Foreskin keratinocyte (primary cell): ENCODE measurements at places on chromosomes 7 and 10.

GRCh38 chr7:7816084-7816483 lies 97.7 kb upstream of the RPA3 start:
- no peak for DNase-seq

DNA sequence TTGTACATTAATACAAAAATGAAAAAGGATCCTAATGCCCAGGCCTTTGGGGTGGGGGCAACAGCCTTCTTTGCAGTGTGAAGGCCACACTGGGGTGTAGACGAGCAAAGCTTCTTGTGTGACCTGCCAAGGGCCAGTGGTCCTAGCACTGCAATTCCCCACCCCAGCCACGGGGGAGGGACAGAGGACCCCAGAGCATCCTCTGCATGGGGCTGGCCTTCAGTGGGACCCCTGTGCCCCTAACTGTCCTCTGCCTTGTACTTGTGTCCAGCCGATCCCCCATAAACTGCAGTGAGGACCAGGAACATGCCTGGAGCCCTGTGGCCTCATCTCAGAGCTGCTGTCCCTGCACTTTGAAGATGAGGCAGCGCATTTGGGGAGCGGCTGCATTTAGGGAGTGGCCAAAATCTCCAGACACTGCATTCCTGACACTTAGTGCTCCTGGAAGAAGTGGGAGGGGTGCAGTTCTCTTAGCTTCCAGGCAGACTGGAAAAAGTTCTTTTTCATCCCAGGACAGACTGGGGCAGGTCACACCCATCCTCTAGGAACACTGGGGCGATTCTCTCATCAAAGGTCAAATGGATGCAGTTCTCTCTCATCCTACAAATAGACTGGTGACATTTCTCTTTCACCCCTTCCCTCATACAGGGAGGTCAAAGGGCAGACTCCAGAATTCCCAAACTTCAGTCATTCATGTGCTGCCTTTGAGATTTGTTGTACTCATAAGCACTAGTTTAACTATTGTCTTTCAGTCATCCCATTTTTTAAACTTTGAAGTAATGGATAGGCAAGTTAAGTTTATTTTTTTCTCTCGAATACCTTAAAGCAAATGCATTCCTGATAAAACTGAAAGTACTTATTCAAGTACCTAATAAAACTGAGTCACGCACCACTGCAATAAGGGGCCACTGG lies 922 bp upstream of the MYO1G start:
- DNase-seq: no peak

GRCh38 chr10:17454161-17455014 lies at the start of gene ST8SIA6:
Gene ST8SIA6, minus strand, starts transcription at chr10:17454595. Its CDS starts 340 bp downstream, at chr10:17454255.
- DNase-seq: no peak

- DNase-seq: no peak
Measured at GRCh38 chr7:3738964-3739363, 437.9 kb downstream of the SDK1 start.

- no peak for DNase-seq
Measured at GRCh38 chr7:71795410-71795809, 616.7 kb downstream of the CALN1 start.

- DNase-seq: no peak
Measured at GRCh38 chr7:80766724-80767123, 128.3 kb downstream of the CD36 start.

- DNase-seq: no peak
Measured at GRCh38 chr10:120988751-120989150, 137.6 kb downstream of the WDR11 start.

- DNase-seq: peak; percentile 37
Measured at GRCh38 chr7:30671793-30672465, 10.3 kb downstream of the CRHR2 start.

- DNase-seq: no peak
Measured at GRCh38 chr10:2478656-2479055, 588.7 kb upstream of the PFKP start.

- no peak for DNase-seq
Measured at GRCh38 chr7:73703757-73704639, 15.5 kb downstream of the STX1A start.

DNA sequence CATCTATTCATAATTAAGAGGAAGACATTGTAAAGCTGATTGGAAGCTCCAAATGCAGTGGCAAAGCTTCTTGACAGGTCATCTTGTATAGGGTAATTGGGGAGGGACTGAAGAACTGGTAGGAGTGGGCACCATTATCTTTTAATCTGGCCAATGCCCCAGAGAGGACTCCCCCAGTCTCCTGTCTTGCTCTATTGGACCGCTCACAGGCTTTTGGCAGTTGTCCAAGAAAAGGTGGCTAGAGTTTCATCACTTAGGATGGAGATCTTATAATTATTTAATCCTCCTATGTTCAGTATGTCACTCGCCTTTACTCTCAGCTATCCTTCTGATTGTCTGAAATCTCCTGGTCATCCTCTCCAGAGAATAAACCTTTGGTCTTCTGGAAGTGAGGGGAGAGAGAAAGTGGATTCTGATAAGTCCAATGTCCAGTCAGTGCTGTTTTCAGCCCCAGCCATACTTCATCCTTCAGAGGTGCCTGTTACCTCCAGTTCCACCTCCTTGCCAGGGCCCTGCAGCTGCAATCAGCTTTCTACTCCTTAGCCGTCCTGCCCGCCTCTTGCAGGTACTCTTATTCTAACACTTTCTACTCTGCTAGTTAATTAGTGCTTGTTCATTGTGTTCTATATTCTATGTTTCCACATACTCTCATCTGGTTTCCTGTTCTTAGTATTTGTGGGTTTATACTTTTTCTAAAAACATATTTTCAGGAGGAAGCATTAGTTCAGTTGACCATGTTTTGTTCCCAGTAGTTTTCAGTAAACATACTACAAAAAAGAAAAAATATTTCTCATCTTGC lies 241.6 kb downstream of the NSUN6 start:
- DNase-seq: no peak

- DNase-seq: peak; percentile 16
Measured at GRCh38 chr7:78018641-78019446, 220.3 kb downstream of the PHTF2 start.

DNA sequence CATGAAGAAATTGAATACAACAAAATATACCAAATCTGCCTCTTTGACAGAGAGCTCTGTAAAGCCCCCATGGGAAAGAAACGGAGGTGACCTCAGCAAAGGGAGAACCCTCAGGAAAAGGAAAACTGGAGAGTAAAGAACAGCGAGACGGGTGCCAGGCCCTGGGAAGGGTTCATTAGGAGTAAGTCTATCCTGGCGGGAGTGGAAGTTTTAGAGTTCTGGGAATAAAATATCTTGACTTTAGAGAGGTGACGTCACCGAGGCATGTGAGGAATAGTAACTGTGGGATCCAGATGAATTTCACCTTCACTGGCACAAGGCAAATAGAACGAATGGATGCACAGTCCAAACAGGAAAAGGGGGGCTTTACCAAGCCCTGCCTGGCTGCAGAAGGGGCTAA lies 362.8 kb upstream of the IGFBP3 start:
- no peak for DNase-seq

DNA sequence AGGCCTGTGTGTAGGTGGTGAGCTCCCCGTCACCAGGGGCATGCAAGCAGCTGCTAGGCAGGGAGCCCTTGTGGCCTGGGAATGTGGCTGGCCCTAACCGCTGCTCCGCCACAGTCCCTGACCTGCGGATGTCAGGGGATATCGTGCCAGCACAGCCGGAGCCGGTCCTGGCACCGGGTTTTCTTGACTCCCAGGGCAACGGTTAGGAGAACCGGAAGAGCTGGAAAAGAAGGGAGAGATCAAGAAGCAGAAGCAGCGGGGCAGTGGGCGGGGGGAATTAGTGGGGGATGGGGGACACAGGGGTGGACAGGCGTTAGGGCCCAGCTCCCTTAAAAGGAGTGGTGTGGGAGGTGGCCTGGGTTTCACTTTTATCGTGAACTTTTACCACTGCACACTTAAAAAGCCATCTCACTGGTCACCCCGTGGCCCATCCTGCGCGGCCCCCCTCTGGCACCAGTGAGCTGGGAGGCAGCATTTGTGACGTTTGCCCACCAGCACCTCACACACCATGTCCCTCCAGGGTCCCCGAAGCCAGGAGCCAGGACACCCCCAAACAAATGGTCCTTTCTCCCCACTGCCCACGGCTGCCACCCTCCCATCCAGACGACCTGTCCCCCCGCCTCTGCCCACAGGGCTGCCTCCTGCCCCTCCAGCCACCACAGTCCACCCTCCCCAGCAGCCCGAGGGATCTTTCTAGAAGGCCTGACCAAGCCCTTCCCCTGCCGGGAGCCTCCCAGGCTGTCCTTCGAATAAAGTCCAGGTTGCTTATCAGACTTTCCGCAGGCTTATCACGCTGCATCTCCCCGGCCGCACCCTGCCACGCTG lies 1.8 kb upstream of the MICALL2 start:
- DNase-seq: no peak

DNA sequence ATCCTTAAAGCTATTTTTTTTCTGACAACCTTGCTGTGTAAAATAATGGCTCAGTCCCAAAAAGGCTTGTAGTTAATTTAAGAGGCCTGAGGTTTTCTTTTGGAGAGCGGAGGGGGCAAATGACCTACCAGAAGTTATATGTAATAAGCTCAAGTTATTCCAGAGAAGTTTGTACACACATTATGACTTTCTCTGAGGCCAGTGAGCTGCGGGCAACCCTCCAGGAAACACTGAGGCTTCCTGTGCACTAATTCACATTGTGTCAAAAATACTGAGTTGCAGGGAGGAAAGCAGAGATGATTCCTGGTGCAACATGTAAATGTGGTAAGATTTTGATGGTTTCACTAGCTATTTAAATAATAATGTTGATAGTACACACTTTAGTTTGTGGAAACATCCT lies 188.6 kb downstream of the DIP2C start:
- no peak for DNase-seq

GRCh38 chr7:139479620-139480019 lies 3.9 kb downstream of the KLRG2 start:
- no peak for DNase-seq

- DNase-seq: no peak
Measured at GRCh38 chr10:100615241-100615640, 79.5 kb downstream of the HIF1AN start.

DNA sequence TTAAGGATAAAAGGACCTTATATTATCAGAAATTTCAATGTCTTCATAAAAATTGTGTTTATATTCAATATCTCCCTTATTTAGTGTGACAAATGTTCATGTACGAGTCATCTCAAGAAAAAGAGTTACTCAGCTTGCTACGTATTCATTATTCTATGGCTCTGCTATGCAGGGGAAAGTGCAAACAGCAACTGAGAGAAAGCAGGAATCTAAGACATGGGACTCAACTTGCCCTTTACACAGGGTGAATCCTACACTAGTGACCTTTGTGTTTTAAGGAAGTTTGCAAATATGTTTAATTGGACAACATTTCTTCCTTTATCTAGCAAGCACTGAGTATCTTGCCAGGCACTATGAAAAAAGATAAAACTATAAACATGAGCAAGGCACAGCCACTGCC lies 104.7 kb downstream of the NPSR1 start:
- DNase-seq: peak; percentile 31

DNA sequence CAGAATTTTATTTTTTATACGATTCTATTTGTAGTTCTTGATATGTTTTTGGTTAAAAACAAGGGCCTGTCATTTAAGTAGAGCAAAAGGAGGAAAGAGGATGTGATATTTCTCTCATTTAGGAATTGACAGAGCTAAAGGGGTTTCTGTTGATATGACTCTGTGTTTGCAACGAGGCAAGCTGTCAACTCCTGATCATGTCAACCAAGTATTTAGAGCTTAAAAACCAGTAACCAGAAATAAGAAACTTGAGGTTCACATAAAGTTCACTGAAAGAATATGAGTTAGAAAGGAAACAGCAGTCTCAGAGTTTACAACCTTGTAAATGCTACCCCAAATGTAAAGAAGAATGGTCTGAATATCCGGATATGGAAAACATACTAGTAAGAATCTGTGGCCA lies 434.2 kb downstream of the PARD3 start:
- DNase-seq: no peak

GRCh38 chr7:136585954-136586670 lies 282.3 kb upstream of the CHRM2 start:
- no peak for DNase-seq

GRCh38 chr7:17022920-17023319 lies 141.1 kb upstream of the AGR3 start:
- DNase-seq: no peak

DNA sequence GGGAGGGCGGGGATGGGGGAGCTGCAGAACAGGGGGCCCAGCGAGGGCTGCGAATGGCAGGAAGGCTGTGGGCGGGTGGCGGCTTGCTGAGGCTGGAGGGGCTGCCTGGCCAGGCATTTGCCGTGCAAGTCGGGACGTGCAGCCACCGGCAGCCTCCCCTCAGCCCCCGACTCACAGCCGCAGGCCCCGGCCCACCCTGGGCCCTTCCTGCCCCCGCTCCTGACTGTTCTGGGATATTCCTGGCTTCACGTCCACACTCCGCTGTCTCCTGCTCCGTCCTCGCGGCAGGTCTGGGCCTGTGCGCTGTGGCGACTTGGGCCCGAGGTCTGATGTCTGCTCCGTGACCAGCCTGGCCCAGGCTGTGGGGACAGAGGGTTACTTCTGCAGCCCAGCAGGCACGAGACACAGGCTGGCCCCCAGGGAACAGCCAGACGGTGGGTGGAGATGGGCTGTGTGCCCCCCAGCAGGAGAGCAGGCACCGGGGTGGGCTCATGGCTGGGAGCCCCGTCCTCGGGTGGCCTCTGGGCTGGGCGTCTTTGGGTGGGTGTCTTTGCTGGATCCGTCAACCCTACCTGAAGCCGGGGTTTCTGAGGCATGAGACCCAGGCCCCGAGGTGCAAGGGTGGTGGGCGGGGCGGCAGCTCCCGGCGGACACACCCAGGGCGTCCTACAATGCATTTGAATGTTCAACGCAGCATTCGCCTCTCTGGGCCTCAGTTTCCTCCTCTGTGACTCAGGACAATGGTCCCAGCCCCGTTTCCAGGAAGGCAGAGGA lies 86.5 kb downstream of the FOXL3 start:
- no peak for DNase-seq

GRCh38 chr7:98737176-98737575 lies 120.1 kb downstream of the NPTX2 start:
- DNase-seq: no peak

GRCh38 chr7:113083132-113083815 lies 3.4 kb downstream of the GPR85 start:
- DNase-seq: no peak

DNA sequence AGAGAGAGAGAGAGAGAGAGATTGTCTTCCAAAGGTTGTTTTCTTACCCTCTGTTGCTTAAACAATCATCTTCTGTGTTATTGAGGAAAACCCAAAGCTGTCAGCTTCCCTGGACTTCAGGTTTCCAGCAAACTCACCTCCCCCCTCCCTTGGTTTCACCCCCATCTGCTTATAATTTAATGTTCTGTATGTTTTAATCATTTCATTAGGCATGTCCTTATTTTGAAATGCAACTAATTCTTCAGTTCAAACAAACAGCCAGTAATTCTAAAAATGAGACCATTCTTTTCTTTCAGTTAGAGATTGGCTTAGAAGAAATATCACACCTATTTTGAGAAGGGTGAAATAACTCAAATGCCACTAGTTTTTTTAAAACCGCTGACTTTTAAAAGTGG lies 102.9 kb downstream of the FAM204A start:
- no peak for DNase-seq

DNA sequence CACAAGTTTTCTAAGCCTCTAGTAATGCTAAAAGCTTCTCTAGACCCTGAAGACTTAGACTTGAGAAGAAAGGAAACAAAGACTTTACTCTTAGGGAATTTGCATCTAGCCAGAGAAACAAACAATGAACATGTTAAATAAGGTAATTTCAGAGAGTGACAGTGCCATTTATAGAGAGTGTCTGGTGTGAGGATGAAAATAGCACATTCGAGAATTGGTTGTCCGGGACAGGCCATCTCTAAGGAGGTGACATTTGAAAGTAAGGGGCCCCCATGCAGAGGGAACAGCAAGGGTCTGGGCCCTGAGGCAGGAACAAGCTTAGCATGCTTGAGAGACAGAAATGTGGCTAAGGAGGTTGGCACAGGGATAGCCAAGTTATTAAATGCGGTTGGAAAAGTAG lies 48.1 kb downstream of the ADAM22 start:
- DNase-seq: no peak
